ENCODE measurements at places on chromosomes 1 and 21.
A peak's percentile ranks its signal among the peaks of the same experiment; 100 is the strongest.

DNA sequence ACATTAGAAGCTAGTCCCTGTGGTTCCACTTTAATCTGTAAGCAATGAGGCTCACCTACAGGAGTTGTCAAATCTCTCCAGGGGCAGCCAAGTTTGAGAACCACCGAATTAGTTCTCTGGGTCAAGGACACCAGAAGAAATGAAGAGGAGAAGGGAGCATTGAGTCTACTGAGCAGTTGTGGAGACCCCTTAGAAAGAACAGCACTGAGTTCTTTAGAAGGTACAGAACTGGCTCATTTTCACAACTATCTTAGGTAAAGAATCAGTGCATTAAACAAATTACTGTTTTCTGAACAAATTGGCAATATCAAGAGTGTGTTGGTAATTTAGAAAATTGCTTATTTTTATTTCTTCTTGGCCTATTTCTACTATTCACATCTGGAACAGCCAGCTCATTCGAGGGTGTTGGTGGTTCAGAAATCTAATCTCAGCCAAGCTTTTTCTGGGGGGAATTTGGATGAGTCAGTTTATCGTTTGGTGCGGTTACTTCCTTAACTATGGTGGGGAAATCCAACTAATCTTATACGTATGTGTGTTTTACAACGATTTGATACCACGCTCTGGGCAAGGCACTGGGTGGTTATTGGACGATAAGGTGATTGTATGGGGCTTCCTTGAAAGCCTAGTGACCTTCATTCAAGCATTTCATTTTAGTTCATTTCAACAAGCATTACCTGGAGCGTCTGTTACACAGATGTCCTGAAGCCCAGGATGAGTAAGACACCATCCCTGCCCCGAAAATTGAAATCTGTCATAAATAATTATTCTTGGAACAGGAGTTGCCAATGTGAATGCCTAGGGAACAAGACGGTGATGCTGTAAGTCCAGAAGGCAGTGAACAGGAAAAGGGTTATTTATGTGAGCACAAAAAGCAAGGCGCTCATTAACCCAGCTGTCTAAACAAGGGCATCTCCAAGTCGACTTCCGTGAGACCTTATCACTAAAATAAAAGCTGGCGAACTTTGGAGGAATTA lies 52.0 kb upstream of the TMPRSS2 start:
- DNase-seq = no peak

DNA sequence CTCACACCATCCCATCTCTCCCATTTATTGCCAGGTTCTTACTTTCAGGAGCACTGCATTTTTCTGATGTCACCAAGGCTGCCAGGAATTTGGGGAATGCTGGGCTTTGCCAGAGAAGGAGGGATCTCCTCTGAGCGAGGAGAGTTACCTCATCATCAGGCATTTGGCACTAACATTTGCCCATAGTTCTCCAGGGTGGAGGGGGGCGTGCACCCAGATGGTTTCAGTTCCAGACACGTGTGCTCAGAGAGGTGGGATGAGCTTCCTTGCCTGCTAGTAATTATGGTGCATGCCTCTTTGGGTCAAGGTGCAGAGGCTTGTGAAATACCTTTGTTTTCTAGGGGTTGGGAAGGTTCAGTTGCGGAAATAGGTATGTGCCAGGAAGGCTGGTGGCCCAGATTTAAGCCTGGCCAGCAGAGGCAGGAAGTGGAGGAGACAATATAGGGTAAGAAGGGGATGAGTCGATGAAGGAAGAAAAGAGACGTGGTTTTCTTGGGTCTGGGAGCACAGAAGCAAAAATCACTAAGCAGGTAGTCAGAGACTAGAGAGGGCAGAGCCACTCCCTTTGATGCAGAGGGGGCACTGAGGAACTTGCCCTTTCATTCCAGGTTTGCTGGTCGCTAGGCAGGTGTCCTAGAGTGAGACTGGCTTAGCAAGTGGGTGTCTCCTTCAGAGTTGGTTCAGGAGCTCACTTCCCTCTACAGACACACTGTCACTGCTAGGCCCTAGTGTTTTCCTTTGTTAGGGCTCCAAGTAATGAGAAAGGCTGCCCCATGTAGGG lies 7.2 kb downstream of the TUFT1 start:
- DNase-seq = no peak

DNA sequence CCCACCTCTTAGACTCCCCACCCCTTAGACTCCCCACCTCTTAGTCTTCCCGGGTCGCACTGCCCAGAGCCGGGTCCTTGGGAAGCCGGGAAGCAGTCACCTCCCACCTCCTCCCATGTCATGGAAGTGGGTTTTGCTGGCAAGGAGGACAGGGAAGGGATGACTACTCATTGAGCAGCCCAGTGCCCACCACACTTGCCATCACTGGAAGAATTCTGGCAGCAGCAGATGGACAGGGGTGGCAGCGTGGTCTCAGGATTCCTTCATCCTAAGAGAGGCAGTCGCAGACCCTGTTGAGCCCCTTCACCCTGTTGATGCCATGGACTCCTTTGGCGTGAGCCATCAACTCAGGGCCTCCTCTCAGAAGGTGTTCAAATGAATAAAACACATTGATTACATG lies 140.8 kb downstream of the PGBD5 start:
- no peak for DNase-seq

- DNase-seq = no peak
Measured at GRCh38 chr1:79283451-79283850, 276.9 kb upstream of the ADGRL4 start.

- DNase-seq = no peak
Measured at GRCh38 chr1:36031441-36031840, 52.5 kb upstream of the TEKT2 start.

- DNase-seq = no peak
Measured at GRCh38 chr1:110860174-110860573, 12.8 kb upstream of the CD53 start.

DNA sequence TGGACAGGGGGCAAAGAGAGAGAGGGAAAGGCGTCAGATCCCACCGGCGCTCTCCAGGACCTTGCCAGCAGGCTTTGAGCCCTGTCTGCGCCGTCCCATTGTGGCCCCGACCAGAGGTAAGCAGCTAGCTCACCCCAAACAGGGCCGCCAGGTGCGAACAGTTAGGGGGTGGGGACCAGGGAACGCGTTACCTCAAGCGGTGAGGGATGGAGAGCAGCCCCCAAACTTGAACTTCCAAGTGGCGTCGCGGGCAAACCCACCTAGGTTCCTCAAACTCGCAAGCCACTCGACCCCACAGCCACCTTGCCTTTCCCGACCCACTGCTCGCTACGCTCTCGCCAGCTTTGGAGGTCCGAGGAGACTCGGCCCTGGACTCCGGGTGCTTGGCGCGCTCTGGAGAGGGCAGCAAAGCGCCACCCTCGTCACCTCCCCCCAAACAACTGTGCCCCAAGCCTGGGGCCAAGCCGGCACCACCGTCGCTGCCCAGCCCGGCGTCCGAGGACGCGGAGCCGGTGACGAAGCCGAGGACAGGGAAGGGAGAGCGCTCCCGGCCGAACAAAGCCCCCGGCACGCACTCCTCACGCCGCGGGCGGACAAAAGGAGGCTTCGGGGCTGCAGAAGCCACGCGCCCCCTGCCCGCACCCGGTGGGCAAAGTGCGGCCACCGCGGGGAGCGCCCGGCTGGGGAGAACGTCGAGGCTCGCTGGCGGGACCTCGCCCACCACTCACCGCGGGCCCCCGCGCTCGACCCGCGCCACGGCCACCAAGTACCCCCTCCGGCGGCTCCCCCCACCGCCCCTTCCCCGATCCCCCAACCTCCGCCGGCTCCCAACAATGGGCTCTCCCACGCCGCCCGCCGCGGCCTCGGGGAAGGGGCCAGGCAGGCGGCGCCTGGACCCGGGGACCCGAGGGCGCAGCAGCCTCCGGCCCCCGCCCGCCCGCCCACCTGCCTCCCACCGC lies 976 bp downstream of the SSBP3 start:
- DNase-seq = peak; percentile 37

- no peak for DNase-seq
Measured at GRCh38 chr1:30475966-30476365, 247.4 kb downstream of the MATN1 start.

DNA sequence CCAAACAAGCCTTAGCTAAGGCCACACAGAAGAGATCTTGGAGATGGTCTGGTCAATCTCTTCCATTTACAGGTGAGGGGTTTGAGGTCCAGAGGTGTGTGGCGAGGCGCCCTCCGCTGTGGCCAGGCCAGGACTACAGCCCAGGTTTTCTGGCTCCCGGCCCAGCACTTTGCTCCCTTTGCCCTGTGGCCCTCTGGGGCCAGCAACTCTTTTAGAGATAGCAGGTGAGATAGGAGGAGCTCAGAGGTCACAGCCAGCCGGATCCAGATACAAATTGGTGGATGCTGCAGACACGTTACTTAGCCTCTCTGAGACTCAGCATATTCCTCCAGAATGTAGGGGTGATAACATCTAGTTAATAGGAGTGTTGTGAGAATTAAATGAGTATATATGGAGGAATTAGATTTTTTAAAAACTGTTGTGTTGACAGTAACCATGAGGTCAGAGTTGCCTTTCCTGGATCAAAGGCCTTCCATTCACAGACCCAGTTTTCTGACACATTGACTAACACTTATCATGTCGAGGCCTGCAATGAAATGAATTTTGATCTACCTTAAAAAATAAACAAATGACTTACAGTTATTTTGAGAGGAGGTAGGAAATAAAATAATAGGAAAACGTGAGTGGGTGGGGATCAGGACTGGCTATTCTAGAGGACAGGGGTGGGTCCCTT lies 16.6 kb downstream of the TEX35 start:
- DNase-seq = no peak

DNA sequence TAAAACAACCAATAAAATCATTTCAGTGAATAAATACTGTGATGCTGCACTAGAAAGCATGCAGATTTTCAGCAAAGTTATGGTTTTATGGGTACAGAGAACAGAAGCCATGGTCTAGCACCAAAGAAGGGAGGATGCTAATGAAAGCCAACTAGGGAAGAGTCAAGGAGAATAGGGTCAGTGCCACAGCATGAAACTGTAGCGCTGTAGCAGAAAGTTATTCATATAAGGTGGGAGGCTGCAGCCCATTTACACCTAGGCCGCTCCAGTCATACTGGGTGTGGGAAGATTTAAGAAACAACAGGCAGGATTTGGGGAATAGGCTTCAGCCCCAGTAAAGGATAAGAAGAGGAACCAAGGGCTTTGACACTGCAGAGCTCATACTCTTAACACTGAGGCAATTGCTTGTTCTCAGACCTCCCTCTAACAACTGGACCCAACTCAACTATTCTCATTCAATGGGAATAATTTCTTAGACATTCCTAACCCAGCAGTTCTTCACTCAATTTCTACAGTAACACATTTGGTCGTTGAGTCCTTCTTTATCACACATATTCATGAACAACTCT lies 4.4 kb downstream of the IFI16 start:
- DNase-seq = no peak

DNA sequence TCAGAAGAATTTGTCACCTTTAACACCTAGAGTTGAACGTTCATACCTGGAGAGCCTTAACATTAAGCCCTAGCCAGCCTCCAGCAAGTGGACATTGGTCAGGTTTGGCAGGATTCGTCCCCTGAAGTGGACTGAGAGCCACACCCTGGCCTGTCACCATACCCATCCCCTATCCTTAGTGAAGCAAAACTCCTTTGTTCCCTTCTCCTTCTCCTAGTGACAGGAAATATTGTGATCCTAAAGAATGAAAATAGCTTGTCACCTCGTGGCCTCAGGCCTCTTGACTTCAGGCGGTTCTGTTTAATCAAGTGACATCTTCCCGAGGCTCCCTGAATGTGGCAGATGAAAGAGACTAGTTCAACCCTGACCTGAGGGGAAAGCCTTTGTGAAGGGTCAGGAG lies 52.3 kb downstream of the UBE4B start:
- DNase-seq = no peak

- no peak for DNase-seq
Measured at GRCh38 chr1:236530286-236530685, 6.5 kb downstream of the LGALS8 start.

DNA sequence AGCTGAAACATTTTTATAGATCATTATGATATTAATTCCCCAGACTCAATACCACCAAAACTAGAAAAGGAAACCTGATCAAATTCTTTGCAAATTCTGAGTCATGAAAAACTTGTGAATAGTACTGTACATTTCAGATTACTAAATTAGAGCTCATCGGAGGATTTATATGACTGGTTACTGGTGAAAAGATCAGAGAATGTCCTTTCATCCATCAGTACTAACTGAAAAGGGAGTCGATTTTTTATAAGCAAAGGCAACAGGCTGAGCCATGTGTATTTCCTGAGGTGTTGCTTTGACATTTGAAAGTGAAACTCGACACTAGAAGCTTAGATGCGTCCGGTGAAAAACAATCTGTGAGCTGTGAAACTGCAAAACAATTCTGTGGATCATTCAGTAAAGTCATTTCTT lies 155.7 kb downstream of the TNFSF18 start:
- peak; percentile 25 for DNase-seq

GRCh38 chr1:18341291-18342069 lies 139.2 kb upstream of the KLHDC7A start:
- no peak for DNase-seq

DNA sequence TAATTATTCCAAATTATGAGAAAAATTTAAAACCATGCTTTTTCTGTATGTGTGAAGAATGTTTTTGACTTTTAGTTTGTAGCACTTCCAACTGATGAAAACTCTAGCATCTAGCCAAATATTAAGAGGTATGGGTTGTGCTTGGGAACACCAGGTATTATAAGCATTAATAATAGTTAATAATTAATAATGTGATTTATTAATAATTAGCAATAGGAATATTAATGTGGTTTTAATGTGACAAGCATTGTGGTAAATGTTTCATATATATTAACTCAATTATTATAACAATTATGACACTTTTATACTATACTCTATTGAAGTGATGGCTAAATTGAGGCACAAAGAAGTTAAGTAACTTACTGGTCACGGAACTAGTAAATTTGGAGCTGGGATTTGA lies 7.9 kb downstream of the SLC30A7 start:
- no peak for DNase-seq

GRCh38 chr1:205568469-205569361 lies 63.1 kb downstream of the ELK4 start:
- no peak for DNase-seq

- DNase-seq = no peak
Measured at GRCh38 chr1:26956321-26956720, 3.9 kb downstream of the KDF1 start.

- no peak for DNase-seq
Measured at GRCh38 chr21:22880573-22880972, 1882.4 kb downstream of the NCAM2 start.

GRCh38 chr1:33165209-33165608 lies 16.6 kb downstream of the TRIM62 start:
- DNase-seq = no peak

DNA sequence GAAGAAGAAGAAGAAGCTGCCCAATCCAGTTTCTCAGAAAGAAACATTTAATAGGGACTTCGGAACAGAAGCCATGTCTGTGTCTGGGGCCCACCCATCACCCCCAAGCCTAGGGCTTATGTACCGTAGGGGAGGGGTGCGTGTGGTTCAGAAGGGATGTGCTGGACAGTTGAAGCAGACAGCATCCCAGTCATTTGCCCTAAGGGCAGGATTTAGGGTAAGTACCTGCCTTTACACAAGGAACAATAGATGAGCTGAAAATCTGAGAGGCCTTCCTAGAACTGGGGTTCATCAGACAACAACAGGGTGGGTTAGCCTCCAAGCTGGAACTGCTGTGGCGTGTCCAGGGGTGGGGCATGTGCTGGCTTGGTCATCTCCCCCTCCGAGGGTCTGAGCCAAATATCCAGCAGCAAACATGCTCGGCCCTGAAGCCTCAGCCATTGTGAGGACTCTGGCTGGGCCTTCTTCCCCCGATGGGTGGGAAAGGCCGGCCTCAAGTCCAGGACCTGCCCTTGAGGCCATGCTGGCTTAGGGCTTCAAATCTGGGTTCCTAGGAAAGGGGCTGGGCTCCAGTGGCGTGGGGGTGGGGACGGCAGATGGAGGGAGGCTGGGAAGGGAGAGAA lies 12.1 kb downstream of the CSTB start:
- DNase-seq = no peak

- no peak for DNase-seq
Measured at GRCh38 chr1:160858507-160858906, 4.2 kb downstream of the CD244 start.

All from CD8-positive, alpha-beta T cell (primary cell).